Fibroblast of skin of back (primary cell): ENCODE measurements at places on chromosomes 6 and 20.

- no peak for DNase-seq
Observed at GRCh38 chr6:129583866-129584265, 126.1 kb downstream of the ARHGAP18 start.

DNA sequence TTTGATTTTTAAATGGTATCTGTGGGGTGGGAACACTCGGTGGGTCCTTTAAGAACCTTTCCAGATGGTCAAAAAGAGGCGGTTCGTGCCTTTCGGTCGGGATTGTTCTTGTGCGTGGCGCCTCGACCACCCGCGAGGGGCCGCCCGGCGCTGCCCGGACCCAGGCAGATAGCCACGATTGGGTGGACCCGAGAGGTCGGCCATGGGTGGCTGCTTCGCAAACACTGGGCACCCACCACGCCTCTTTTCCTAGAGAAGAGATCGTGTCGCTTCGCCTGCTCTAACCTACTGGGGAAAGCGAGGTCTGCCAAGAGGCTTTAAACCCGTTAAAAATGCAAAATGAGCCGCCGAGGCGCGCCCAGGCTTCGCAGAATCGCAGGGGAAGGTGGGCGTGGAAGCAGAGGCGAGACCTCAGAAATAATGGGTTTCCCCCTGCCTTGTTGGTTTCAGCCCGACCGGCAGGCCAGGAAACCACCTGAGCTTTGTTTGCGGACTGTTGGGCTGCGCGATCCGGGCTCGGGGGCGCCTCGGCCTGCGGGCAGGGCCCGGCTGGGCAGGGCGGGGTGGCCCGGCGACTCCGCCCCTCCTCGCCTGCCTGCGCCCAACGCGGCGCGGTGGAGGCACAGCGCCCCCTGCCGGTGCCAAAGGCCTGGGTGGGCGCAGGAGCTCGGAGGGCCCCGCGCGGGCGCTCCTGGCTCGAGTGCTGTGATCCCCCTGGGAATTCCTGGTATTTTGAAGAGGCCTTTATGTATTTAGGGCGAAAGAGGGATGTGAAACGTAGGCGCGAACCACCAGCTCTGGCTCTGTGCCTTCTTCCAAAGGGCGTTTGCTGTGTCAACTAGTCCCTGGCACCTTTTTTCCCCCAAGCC is 1.6 kb downstream of the MARCKS start:
- peak; percentile 94 for DNase-seq

DNA sequence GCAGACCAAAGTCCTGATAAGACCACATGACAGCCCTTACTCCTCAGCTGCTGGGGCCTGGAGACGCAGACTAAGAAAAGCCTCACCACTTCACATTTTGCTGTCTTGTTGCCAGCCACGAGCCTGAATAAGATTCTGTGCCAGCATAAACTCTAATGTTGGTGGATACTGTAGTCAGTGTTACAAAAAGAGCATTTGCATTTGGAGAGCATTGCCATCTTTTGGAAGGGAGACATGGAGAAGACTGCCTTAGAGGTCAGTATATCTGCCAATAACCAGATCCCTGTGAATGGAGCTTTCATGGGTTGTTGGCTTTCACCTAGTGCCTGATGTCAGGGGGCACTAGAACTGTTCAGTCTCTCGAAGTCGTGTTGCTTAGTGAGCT is 315.2 kb downstream of the ZFAND3 start:
- no peak for DNase-seq

- DNase-seq, result no peak
Observed at GRCh38 chr6:33641144-33641543, 20.0 kb downstream of the ITPR3 start.

DNA sequence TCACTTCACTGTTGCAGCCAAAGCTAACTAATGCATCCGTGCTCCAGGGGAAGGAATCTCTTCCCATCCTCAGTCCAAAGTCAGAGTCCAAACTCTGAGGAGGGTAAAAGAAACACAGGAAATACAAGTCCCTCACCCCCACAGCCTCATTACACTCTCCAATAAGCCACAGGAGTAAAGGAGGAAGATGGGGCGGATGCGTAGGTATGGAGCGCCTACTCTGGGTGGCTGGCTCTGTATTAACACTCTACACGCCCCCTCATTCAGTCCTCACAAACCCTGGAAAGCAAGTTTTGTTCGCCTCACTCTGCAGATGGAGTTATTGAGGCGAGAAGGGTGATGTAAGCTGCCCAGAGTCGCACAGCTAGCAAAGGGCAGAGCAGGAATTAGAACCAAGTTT is 242.9 kb downstream of the NRN1 start:
- peak; percentile 75 for DNase-seq

- DNase-seq, result no peak
Observed at GRCh38 chr6:51675020-51675921, 412.1 kb downstream of the PKHD1 start.

DNA sequence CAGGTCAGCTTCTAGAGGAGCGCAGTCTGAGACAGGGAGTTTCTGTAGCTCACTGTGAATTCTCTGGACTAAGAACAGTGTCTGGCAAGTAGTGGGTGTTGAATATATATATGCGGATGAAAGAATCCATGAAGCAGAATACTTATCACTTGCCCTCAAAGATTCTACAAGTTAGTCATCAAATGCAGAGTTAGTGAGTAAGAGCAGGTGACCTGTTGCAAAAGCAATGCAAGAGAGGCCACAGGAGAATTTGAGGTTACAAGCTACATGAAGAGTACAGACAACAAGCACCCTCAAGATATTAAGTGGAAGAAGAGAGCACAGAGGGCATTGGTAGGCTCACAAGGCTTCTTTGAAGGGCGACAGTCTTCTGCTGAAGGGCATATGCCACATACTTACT is 103.4 kb upstream of the BTBD3 start:
- peak; percentile 71 for DNase-seq

DNA sequence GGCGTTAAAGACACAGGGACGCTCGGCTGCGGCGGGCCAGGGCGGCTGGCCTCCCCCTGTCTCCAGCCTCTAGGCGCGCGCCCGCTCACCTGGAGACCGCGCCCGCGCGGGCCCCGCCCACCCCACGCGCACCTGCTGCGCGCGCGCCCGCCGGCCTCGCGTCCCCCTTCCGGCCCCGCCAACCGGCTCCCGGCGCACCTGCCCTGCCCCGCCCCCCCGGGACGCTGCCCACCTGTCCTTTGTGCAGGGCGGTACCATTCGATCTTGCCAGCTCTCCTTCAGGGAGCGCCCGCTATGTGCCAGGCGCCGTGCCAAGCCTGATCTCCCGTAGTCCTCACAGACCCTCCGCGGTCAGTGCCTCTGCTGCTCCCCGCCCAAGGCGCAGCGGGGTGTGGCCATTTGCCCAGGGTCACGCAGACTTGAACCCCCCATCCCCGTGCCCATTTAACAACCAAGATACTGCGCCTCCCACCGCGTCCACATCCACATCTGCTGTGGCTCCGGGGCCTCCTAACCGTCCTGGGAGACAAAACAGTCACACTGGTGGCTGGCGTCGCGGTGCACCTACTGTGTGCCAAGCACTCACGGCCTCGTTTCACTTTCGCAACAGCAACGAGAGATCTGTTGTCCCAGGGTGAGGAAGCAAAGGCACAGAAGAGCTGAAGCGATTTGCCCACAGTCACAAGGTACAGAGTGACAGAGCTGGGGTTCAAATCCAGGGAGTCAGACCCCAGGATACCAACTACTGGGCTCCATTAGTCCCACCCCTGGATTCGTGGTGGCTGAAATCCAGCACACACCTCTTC is 48.1 kb downstream of the NOL4L start:
- DNase-seq, result no peak

GRCh38 chr20:20530428-20531151 is 162.7 kb downstream of the INSM1 start:
- DNase-seq, result no peak

- peak; percentile 50 for DNase-seq
Observed at GRCh38 chr6:133591275-133591674, 297.6 kb upstream of the TCF21 start.

DNA sequence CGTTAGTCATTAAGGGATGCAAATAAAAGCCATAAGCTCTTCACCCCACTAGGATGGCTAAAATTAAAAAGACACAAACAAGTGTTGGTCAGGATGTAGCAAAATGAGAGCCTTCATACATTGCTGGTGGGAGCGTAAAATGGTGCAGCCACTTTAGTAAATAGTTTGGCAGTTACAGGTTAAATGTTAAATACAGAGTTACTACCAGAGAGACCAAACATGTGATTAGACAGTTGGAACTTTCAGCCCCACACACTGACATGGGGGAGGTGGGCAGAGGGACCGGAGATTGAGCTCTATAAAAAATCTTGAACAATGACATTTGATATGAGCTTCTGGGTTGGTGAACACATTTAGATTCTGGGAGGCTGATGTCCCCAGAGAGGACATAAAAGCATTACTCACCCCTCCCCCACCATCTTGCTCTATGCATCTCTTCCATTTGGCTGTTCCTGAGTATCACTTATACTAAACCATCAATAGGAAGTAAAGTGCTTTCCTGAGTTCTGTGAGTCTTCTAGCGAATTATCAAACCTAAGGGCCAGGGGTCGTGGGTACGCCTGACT is 20.4 kb upstream of the ZNF318 start:
- no peak for DNase-seq

DNA sequence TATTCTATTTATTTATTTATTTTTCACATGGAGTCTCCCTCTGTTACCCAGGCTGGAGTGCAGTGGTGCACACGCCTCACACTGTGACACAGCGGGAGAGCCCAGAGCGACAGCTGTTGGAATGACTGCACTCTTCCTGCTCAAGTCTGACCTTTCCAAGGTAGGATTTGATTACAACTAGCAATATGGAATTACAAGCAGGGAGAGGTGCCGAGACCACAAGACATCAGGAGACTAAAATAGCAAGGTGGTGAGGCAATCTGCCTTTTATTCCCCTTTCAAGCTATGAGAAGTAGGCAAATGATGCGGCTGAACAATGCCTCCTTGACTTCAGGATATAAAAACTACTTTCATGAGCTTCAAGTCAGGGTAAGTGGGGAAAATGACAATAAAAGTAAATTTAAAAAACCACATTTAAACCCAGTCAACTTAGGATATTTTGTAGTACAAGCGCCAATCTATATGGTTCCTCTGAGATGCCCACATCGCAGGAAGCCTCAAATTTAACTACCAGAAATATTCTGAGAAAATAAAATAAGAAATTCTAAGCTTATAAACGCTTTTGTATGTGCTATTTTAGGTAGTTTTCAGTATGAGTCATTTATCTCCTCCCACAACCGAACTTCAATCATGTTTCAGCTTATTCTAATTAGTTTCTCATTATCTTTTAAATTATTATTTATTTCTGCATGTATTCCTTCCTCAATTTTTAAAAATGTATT is 146.9 kb upstream of the SGK1 start:
- DNase-seq, result peak; percentile 71

DNA sequence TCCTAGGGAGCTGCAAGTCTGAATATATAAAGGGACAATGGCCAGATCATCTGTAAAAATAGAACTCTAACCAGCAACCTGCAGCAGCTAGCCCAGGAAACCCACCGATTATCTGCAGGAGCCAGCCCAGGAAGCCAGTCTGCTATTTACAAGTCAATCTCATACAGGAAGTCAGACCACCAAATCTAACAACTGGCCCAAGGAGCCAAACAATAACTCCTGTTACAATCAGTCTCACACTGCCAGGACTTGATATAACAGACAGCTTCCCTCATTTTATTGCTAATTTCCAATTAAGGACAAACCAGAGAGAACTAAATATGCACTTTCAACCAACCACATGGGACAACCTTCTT is 14.4 kb upstream of the RIN2 start:
- no peak for DNase-seq

DNA sequence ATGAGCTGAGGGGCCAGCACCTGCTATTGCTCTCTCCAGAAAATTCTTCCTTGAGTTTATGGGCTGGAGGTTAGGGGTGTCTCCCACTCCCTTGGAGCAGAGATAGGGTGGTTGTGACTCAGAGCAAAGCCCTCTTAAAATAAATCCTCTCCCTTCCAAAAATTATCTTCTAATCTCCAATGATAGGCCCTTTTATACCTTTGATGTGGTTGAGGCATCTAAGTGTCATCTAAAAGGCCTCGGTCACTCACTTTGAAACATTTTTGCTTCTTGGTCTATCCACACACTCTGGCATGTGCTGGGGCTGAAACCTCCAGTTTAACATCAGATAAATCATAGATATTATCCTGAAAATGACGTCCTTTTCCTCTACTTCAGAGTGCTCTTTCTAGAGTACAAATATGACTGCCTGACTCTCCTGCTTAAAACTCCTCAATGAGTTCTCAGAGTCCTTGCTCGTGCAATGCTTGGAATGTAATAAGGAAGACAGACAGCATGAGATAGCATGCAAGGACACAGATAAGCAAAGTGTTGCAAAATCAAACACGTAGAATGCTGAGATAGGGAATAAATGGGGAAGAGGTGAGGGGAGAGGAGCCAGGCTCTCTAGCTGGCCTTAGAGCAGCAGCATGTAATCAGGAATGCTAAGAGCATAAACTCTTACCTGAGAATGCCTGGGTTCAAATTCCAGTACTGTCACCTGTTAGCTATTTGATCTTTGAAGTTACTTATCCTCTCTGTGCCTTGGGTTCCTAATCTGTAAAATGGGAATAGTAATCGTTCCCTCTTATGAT is 374.1 kb upstream of the CITED2 start:
- DNase-seq, result peak; percentile 45

GRCh38 chr20:40689100-40689942 is at the start of gene MAFB:
Gene MAFB (minus strand): TSS chr20:40689236. CDS start chr20:40688850, 386 bp downstream.
- DNase-seq, result peak; percentile 94

- no peak for DNase-seq
Observed at GRCh38 chr20:38945012-38945411, 17.1 kb upstream of the DHX35 start.

GRCh38 chr6:45118754-45119153 is 209.4 kb upstream of the RUNX2 start:
- DNase-seq, result no peak

DNA sequence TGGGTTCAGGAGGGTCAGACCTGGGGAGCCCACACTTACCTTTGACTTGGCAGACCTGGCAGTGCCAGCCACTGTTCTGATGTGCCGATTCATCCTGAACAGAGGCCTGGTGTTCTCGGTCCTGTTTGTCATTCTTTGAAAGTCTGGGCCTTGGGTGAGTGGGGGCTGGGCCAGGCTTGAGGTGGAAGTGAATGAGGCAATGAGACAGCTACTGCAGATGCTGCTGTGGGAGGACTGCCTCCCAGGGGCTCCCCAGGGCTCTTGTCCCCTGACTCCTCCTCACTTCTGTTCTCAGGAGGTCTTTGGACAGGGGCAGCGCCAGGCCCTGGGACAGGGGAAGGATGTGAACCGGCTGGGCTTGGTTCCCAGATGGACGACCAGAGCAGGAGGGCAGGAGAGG is 5.6 kb upstream of the TREML4 start:
- DNase-seq, result no peak

DNA sequence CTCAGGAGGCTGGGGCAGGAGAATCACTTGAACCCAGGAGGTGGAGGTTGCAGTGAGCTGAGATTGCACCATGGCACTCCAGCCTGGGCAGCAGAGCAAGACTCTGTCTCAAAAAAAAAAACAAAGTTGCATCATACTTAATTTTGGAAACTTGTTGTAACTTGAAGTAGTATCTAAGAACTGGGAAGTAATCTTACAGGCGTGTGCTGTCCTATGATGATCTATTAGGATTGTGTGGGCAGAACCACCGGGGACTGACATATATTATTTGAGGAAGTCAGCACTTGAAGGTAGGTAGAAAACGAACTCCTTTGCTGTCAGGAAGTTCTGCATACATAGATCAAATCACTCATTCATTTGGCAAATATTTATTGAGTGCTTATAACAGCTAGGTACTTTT is 188.5 kb downstream of the ZNF217 start:
- DNase-seq, result no peak
